ENCODE measurements at places on chromosomes 13 and 19.

GRCh38 chr13:60454425-60454824, 57.4 kb downstream of the TDRD3 start:
- DNase-seq, result no peak

- no peak for DNase-seq
Measured at GRCh38 chr13:65540175-65540574, 1690.0 kb downstream of the PCDH9 start.

GRCh38 chr13:98853771-98854221, 101.3 kb upstream of the SLC15A1 start:
- DNase-seq, result peak; percentile 68

GRCh38 chr13:99043831-99044231, 66.0 kb upstream of the DOCK9 start:
- peak; percentile 31 for DNase-seq

GRCh38 chr19:55075371-55075998, at the start of gene EPS8L1:
Gene EPS8L1 (plus strand): TSS chr19:55075869. CDS start chr19:55076445, 576 bp downstream.
- DNase-seq, result no peak

DNA sequence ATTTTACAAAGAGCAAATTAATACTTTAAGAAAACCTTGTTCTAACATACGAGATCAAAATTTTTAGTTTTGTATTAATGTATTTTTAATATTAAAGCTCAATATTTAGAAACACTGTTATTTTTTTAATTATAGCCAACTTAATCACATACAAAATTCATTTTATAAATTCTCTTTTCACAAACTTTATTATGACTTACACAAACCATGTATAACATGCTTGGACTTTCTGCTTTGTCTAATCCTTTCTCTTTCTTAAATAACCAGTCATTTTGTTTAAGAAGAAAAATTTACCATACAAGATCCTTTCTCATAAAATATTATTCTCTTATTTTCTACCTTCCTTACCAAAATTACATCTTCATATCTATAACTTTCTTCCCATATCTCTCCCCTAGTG, 62.2 kb downstream of the CYSLTR2 start:
- no peak for DNase-seq

- DNase-seq, result no peak
Measured at GRCh38 chr13:111976474-111977178, 90.3 kb upstream of the SOX1 start.

- DNase-seq, result no peak
Measured at GRCh38 chr13:42874221-42874620, 92.8 kb downstream of the FAM216B start.

DNA sequence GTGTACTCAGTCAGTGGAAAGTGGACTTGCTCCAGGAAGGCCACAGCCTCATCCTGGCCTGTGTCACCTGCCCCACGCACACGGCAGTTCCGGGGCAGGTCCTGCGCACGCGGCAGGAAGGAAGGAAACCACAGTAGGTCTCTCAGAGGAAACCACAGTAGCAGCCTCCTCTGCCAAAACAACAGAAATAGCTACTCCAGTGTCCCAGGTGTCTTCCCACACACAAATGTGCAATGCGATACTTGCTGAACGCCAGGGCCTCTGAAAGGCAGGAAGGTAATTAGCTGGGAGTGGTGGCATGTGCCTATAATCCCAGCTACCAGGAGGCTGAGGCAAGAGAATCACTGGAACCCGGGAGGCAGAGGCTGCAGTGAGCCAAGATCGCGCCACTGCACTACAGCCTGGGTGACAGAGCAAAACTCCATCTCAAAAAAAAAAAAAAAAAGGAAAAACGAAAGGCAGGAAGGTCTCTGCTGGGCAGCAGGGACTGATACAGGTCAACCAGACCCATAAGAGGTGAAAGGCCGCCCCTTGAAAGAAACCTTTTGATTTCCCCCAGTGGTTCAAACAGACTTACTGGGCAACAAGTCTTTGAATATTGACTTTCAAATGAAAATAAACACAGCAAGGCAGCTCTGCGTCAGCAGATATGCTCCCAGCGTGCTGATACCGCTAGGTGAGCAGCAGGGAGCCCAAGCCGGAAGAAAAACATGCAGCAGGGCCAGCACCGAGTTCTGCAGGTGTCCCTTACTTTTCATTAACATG, 49.5 kb downstream of the CRYL1 start:
- DNase-seq, result no peak

- peak; percentile 67 for DNase-seq
Measured at GRCh38 chr13:37618554-37618953, 20.0 kb upstream of the POSTN start.

- no peak for DNase-seq
Measured at GRCh38 chr13:48660361-48661076, 6.8 kb downstream of the CYSLTR2 start.

DNA sequence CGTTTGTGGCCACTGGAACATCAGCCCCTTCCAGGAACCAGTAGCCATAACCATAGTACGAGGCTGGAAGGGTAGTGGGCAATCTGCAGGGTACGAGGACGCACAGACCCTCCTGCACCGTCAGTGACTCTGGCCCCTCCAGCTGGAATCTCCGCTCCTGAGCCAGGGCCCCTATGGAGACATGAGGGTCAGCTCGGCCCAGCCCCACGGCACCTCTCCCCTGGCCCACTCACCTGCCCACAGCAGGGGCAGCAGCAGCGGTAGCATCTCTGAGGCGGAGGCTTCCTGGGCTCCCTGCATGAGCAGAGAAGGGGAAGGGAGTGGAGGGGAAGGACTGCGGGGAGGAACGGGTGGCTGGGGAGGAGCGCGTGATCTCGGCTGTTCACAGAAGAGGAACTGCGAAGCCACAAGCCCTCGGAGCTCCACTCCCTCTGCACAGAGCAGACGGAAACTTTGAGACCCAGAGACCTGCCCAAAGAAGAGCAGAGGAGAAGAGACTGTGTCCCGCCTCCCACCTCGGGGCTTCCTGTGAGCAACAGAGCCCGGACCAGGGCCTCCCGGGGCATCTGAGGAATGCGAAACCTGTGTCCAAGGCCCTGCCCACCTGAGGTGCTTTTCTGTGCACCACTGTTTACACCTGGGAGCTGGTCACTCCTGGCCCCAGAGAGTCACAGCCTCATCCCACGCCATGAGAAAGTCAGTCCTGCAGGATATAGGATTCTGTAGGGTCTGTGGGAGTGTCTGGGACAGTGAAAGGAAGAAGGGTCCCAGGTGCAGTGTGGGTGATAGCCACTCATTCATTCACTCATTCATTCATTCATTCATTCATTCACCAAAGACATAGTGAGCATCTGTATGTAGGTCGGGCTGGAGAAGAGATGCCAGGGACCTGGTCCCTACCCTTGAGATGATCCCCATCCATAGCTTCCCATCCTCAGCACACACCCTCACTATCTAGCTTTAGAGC, at the start of gene SIGLEC6:
Gene SIGLEC6 (minus strand): TSS at position 322 of the 967 bp plus-strand sequence. CDS start 22 bp downstream, at position 300.
- DNase-seq, result no peak

DNA sequence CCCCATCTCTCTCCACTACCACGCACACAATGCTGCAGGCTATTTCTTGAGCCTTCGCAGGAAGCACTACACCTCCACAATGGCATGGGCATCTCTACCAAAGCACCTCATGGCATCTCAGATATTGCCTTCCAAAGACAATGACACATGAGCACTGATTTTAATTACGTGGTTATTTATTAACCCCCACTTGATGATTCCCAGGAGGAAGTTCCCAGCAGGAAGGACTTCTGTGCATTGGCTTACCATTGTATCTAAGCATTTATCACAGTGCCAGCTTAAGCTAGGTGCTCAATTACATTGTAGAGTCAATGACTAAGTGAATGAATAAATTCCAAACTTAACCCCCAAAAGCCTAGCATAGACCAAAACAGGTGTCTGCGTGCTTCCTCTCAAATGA, 101.4 kb downstream of the ABCC4 start:
- no peak for DNase-seq

DNA sequence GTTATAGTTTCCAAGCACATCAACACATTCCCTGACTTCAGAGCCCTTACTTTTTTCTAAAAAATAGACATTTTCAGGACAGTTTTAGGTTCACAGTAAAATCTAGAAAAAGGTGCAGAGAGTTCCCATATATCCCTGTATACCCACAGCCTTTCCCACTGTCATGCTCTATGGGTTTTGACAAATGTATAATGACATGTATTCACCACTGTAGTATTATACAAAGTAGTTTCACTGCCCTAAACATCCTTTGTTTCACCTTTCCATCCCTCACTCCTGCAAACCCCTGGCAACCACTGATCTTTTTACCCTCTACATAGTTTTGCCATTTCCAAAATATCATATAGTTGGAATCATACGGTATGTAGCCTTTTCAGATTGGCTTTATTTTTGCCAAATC, 15.6 kb downstream of the NAA16 start:
- no peak for DNase-seq

- DNase-seq, result no peak
Measured at GRCh38 chr19:45049073-45049736, 10.4 kb downstream of the CLASRP start.

- DNase-seq, result peak; percentile 97
Measured at GRCh38 chr19:47112997-47113849, at the start of gene ZC3H4. Gene ZC3H4 (minus strand): TSS chr19:47113776. CDS start chr19:47112584, 1,192 bp downstream.

- DNase-seq, result no peak
Measured at GRCh38 chr13:57346786-57347185, 179.8 kb downstream of the PRR20E start.

GRCh38 chr19:3420909-3421619, 54.7 kb downstream of the NFIC start:
- DNase-seq, result no peak

DNA sequence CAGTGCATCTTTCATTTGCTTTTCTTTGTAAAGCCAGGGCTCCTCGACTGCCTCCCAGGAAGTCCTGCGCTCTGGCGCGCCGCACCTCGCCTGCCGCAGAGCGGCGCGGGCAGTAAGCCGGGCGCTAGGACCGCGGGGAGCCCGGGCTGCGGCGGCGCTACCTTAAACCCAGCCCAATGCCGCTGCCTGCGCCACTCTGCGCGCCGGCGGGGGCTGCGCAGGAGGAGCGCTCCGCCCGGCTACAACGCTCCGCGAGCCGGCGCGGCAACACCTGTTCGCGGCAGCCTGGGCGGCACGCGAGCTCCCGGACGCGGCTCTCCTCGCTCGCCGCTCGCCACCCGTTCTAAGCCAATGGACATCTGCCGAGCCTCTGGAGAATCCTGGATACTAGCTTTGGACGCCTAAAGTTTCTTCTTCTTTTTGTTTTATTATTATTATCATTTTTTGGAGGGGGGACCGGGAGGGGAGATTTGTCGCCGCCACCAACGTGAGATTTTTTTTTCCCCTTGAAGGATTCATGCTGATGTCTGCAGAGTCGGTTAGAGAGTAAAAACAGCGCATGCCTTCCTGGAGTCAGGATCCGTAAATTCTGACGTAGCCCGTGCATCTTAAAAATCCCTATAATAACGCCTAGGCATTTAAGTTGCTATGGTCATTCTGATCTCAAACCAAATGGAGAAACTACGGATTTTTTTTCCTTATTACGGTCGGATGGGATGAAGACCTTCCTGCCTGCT, at the start of gene FGF9:
Gene FGF9 (plus strand): TSS at position 191 of the 737 bp plus-strand sequence. CDS start 840 bp downstream, outside the sequence.
- DNase-seq, result peak; percentile 14

GRCh38 chr13:110855363-110855762, 59.5 kb downstream of the ANKRD10 start:
- DNase-seq, result no peak

DNA sequence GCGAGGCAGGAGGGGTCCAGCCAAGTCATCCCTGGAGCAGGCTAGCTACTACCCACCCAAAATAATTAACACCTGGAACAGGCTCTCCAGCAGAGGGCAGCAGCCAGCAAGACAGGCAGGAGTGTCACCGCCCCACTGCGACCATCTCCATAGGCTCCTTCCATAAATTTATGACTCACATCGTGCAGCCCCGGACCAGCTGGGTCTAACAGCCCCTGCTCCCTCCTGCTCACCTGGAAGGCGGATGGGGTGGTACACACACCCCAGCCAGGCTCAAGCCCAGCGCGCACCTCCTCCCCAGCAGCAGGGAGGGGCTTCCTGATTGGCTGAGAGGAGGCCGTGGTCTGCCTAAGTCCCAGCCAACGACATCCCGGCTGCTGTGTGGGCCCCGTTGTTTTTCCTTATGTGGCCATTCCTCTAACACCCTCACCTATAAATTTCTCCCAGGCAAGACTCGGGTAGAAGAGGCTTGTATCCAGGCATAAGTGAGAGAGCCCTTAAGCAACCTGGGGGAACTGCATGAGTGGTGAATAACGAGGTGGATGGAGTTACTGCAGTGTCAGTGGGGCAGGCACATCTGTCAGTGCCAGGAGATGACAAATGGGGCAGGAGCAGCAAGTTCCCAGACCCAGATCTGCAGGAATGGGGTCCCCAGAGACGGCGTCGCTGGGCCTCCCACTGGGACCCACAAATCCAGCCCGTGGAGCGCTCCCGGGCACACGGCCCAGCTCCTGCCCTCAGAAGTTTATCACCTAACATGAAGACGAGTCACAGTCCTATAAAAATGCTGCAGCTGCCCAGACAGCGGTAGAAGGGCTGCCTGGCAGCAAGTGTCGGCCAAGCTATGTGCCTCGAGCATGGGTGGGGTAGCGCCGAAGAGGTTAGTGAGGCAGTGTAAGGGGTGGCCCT, 43.1 kb downstream of the CEBPG start:
- no peak for DNase-seq

DNA sequence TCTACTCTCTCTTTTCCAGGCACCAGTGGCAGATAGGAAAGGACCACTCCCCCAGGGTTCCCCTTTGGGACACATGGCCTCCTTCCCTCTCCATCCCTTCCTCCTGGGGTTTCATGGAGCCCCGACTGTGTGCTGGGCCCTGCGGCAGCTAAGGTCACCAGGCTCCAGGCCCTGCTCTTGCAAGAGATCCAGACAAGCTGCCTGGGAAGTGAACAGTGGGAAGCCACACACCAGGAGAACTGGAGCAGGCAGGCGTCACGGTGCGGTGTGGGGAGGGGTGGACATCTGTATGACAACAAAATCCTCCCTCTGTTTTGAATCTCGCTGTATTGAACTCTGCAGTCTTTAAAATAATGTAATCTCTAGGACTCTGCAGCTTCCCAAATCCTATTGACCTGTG, 330.1 kb downstream of the UQCRFS1 start:
- DNase-seq, result no peak

DNA sequence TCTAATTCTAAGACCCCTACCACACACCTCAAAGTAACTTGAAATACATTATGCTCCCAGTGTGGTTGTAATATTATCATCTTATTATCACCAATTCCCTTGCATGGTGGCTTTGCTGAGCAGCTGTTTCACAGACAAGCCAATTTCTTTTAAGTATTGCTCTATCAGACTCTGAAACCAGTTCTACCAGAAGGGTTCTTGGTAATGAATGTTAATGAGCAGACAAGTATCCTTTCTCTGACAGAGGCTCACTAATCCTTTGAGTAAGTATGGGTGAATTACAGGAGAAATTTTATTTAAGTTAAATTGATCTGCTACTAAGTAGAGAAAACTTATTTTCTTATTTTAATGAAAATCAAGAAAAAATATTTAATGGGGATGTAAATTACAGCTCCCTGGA, 326.0 kb downstream of the GPC6 start:
- no peak for DNase-seq

GRCh38 chr13:30292325-30292724, 15.0 kb downstream of the KATNAL1 start:
- DNase-seq, result no peak
